NCI-H748 treated with DMSO at 0.1 percent for 48 hours (cell line): ENCODE measurements at places on chromosomes 7 and 10.

- peak; percentile 70 for DNase-seq
Observed at GRCh38 chr7:95700917-95701316, 71.4 kb upstream of the DYNC1I1 start.

- no peak for DNase-seq
Observed at GRCh38 chr10:58888957-58889356, 287.5 kb upstream of the PHYHIPL start.

- DNase-seq: no peak
Observed at GRCh38 chr10:27542812-27543211, 38.7 kb downstream of the RAB18 start.

DNA sequence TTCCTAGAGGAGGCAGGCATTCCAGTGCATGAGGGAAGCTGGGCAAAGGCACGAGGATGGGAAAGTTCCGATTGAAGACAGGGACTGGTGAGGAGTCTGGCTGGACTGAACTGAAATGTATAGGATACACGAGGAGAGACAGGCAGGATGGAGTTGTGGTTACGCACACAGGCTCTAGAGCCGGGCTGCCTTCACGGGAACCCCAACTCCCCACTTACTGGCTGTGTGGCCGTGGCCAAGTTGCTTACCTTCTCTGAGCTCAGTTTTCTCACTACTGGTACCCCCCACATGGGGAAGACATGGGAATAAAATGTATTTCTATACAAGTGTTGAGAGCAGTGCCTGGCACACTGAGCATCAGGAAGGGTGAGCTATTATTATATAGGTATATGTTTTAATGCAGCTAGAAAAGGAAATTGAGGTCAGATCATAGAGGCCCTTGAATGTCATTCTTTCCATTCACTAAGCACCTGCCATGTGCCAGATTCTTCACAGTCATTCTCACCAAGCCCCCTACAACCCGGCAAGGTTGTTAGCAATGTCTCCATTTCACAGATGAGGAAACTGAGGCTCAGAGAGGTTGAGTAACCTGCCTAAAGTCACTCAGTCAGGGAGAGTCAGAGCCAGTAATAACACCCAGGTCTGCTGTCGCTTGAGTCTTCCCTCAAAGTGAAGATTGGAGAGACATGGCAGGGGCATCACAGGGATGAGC is 9.7 kb downstream of the CHST3 start:
- no peak for DNase-seq

DNA sequence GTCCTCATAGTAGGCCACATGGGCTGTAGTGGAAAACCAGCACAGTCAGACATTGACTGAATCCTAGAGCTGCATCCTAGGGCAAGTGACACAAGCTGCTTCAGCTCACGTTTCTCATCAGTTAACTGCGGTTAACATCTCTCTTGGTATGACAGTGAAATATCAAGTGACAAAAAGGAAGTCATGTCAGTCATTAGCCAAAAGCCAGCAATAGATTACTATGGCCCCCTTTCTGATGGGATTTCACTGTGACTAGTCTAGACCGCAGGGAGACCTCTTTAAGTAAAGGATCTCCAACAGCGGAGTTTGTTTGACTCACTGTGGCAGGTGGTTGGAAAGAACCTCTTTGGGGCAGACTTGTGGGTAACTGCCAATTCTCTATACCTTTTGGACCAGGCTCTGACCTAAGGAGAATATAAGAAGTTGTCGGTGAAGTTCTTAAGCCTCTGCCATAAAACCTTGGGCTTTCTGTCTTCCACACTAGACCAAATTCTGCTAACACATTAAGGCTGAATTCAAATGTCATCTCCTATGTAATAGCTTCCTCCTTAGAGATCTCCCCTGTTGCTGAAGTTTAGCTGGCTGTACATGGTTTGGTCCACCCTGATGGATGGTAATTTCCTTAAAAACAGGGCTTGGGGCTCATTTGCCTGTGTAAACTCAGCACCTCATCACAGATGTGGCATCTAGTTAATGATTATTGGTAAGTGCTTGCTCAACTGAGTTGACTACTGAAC is 115.3 kb downstream of the SGMS1 start:
- DNase-seq: no peak
